CD4-positive, alpha-beta T cell (primary cell): ENCODE measurements at places on chromosomes 5 and 9.

DNA sequence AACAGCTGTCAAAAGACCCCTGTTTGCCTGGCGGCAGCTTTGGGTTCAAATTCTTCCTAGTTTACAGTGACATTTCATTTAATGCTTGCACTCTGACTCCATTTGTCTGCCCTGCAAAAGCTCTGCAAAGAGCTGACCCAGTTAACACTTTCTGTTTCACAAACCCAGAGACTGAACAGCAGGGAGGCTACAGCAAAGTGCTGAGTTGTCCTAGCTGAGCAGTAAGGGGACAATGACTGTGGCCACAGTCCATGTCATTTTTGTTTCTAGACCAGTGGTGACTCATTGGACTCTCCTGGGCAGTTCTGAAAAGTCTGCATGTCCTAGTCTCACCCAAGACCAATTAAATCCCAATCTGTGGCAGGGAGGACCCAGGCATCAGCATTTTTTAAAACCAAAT, 994.8 kb upstream of the WWC1 start:
- no peak for DNase-seq

DNA sequence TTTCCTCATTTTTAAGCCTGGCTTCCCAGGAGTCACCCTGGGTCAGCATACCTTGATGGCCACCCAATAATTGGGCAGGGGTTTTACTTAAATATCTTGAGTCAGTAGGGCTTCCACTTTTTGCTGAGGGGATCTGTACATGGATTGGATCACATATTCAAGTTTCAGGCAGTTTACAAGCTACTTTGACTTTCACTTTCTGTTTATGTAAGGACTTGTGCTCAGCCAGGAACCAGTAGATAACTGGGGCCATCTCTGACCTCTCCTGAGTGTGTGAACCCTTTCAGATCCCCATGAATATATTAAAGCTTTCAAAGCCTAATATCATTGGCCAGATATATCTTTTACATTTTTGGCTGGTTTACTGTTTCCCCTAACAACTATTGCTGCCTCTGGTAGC, 45.1 kb downstream of the SLCO6A1 start:
- no peak for DNase-seq

DNA sequence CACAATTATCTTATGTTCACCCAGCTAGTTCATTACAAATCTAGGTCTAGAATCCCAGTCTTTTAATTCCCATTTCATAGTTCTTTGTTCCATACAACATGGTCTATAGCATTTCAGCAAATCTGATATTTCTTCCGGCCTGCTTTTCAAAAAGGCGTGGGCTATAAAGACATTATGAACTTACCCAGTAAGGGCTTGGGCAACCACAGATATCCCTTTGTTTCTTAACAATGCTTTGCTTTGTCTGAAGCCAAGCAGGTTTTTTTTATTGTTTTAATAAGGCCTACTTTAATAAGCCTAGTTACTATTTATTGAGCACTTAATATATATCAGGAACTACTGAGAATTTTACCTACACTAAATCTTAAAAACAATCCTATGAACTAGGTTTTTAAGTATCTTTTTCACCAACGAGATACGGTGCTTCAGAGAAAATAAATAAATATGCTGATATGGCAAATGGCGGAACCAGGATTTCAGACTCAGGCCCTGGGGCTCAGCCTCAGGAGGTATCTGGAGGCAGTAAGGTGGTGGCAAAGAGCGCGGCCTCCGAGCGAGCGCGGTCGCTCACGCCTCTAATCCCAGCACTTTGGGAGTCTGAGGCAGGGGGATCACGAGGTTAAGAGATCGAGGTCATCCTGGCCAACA, 29.7 kb downstream of the PCA3 start:
- no peak for DNase-seq

DNA sequence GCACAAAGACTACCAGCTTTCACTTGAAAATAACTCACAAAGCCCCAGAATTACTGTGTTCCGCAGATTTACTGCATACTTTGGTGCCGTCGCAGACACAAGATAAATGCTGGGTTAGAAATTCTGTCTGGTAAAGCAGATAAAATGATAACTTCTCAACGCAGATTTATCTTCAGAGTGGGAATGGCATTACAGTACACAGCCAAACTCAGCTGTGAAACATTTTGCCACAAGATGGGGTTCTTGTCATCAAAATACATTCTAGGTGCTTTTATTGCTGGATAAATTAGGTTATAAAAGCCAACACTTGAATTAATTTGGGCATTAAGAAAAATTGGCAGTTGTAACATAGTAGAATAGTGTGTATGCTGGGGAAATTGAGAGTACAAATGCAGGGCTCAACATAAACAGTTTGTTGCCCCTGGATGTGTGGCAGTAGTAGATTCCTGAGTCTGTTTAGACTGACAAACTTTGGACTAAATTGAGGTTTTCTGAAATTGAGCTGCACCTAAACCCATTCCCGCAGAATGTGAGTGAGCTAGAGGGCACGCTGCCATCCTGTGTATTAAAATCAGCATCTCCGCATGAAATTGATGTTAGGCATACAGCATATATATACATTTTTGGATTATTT, 61.1 kb downstream of the LMNB1 start:
- DNase-seq = no peak

DNA sequence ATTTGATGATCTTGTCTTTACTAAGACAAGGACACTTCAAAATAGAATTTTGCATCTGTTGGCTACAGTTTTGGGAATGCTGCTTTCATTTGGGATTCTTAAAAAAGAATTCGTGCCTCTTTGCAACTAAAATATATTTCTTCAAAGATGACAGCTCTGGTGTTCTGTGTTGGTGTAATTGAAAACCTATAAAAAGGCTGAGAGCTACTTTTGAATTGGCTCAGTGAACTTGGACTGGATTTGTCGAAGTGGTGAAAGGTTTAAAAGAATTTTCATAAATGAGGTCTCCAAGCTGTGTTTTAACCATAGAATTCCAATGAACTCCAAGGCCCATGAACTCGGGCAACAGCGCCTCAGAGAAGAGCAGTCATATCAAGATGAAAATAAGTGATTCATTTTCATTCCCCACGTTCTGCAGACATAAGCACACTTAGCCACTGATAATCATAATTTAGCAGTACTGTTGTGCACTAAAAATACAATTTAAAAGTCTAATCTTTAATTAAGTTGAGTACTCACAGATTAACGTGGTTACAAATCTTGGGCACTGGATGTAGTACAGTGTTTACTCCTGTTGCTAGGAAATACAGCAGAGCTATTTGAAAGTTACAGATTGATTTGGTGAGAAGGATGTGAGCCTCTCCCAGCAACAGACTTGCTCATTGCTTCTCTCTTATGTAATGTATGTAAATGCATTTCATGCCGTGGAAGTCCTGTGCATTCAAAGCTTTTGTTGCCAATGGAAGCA, 10.9 kb downstream of the SNCAIP start:
- DNase-seq = no peak

DNA sequence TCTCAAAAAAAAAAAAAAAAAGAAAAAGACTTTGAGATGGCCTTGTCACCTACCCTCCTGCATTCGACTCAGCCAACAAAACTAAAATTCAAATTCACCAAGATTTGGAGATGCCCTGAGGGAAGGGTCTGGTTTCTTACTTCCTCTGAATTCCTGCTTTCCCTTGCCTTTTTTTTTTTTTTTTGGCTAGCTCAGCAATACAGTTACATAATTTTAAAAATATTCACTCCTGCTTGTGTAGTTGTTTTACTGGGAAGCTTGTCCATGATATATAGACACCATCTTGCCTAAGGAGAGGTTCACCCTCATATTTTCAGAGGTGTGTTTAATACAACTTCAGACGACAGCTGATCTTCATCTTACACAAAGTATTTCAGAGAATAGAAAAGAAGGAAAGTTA, 21.3 kb upstream of the SERINC5 start:
- DNase-seq = no peak

GRCh38 chr5:139658501-139658927, 10.4 kb downstream of the CXXC5 start:
- no peak for DNase-seq

- DNase-seq = no peak
These were observed 155.1 kb upstream of the NR4A3 start for GRCh38 chr9:99666571-99666970.

- DNase-seq = no peak
These were observed 31.1 kb downstream of the SEC61B start for GRCh38 chr9:99253134-99253533.

DNA sequence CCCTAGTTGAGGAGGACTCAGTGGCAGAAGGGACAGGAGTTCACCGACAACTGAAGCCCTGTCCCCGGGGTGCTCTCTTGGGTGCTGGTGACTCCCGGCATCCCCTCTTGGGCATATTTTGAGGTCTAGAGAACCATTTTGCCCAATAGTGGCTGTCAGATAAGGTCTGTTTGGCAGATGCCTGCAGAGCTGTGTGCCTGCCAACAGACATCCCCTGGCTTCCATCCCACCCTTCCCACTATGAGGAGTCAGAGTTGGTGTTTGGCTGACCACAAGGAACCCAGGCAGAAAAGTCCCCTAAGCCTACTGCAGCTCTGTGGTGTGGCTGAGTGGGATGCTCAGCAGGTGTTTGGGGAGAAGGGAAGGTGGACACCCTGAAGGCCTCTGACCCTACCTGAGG, 207.0 kb downstream of the AUH start:
- DNase-seq = no peak

GRCh38 chr9:78438211-78438610, 141.3 kb downstream of the PSAT1 start:
- DNase-seq = no peak

- DNase-seq = no peak
These were observed 86.4 kb upstream of the COL5A1 start for GRCh38 chr9:134555094-134555650.

- DNase-seq = no peak
These were observed 20.3 kb downstream of the C9orf153 start for GRCh38 chr9:86238861-86239770.

DNA sequence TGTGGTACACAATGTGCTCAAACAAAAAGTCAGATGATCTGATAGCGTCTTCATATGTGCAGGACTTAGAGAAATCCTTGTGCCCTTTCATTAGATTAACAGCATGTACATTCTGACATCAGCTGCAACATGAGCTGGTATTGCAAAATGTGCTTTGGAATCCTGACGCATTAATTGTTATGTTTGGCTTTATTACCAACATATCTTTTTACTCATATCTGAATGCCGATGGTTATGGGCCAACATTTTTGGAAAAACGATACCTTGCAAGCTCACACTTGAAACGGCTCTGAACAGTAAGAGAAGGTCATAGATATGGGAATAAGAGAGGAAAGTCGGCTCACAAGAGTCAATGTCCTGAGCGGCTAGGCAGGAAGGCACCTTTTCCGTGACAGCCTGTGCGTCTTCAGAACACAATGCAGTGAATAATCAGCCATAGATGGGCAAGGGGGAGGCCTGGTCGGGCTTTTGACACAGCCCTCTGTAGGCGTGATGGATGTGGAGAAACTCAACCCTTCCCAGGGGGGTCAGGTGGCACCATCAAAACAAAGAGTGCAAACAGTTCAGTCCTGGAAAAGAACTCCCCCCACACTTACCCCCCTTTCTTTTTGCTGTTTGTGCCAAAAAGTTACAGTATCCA, 36.4 kb upstream of the GAS1 start:
- no peak for DNase-seq

GRCh38 chr9:129568560-129569501, 52.1 kb downstream of the C9orf50 start:
- DNase-seq = peak; percentile 32

- peak; percentile 14 for DNase-seq
These were observed 744 bp downstream of the TARS1 start for GRCh38 chr5:33441241-33442177.

DNA sequence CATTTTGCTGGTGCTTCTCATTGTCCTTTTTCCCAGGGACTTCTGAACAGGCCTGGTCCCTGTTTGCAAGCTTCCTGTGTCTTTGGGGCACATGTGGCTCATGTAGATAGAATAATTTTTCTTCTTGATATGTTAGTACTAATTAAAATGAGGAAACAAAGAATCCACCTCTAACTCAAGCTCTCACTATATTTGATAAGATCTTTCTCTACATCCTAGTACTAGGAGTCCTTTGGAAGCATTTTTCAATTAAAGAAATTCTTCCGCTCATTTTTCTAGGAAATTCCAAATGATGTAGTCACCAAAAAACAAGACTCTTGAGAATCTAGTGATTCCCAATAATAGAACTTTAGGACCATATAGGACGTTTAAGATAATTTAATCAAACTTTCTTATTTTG, 165.3 kb downstream of the SEC61B start:
- DNase-seq = no peak

DNA sequence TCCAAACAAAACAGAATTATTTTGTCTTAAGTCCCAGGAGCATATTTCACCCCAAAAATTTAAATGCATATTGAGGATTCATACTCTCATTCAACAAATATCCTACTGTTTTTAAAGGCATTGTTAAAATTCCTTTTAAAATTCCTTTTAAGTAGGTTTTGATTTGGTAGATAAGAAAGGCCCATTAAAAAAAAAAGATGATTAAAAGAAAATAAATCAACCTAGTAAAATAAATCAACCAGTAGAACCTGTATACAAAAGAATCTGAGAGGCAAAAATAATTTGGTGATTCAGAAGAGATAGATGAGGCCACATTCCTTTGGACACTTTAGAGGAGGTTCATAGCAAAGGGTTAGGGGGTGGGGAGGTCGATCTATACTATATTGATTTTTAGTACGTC, 585.3 kb upstream of the TLE4 start:
- DNase-seq = no peak

DNA sequence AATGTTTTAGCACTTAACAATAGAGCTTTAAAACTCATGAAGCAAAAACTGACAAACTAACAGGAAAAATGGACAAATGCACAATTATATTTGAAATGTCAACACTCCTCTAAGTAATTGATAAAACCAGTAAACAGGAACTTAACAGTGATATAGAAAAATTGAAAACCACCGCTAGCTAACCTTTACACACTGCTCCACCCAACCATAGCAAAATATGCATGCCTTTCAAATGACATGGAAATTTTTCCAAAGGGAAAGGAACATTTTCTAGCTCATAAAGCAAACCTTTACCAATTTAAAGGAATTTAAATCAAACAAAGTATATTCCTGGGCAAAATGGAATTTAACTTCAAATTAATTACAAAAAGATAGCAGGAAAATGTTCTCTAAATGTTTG, 109.2 kb downstream of the ADAMTS19 start:
- DNase-seq = no peak

DNA sequence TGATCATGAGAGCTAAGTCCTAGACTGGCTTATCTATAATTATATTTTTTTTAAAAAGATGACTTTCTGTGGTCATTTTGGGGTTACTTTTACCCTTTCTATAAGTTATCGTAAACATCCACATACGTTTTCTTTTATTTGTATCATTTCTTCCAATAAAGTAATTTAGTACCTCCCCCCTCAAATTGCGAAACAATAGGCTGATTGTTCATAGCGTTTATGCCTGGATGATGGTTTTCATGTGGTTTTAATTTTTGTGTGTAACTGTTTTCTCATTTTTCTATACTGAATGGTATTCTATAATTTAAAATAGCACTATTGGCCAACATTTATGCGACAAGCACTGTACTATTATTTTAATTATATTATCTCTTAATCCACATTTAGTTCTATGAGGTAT, 44.5 kb downstream of the SMC5 start:
- DNase-seq = no peak

GRCh38 chr5:76652809-76653414, 29.7 kb upstream of the F2RL2 start:
- DNase-seq = no peak

GRCh38 chr5:104084896-104085295, 522.3 kb upstream of the NUDT12 start:
- DNase-seq = no peak

- DNase-seq = no peak
These were observed 4.6 kb downstream of the SEPTIN8 start for GRCh38 chr5:132772291-132773070.

- DNase-seq = no peak
These were observed 1209.1 kb downstream of the CDH12 start for GRCh38 chr5:21644032-21644431.
